ENCODE measurements at places on chromosomes 6 and 20.

GRCh38 chr20:44637042-44637441 lies 14.5 kb downstream of the ADA start:
- no peak for DNase-seq

DNA sequence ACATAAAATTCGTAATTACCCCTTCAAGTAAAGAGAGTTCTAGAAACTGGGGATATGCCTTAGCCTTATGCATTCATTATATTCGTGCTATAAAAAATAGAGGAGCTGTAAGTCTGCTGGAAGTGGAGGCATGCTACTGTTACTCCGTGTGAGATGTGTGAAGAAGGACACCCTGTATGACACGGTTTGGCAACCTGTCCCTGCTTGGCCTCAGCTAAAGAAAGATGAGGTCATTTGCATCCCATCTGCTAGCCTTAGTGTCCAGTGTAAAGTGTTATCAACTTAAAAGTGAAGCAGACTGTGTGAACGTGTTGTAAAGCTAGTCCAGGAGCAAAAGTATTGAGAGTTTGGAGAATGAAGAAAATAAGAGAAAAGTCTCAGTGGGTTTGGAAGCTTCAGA lies 135.1 kb upstream of the RAB32 start:
- no peak for DNase-seq

GRCh38 chr20:1414982-1415381 lies 22.1 kb upstream of the FKBP1A start:
- no peak for DNase-seq

GRCh38 chr6:63114610-63115211 lies 96.6 kb upstream of the FKBP1C start:
- no peak for DNase-seq

DNA sequence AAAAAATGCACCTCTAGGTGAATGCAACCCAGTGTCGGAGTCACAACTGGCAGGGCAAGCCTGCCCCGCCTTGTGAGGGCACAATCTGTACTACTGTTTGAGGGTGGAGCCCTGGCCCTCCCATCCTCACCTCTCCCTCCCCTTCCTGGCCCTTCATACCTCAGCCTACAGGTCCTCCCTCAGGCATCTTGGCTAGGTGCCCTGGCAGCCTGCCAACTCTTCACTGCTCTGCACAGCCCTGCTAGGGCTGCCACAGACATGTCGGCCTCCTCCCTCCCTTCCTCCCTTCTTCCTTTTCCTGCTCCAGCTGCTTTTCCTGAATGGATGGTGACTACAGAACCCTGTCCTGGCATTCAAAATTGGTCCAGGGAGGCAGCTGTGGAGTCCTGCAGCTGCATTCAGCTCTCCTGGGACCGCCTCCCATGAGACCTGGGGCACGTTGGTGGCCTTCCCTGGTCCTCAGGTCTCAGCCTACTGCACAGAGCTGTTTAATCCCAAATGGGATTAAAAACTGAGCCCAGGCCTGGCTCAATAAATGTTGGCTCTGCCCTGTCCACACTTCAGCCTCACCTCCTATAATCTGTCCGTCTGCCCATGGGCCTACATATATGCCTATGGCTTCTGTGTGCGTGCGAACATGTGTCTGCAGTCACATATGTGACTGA lies 52.7 kb downstream of the CDH22 start:
- peak; percentile 3 for DNase-seq

GRCh38 chr6:14826456-14826855 lies 419.4 kb upstream of the JARID2 start:
- no peak for DNase-seq

GRCh38 chr20:5000263-5001173 lies 792 bp downstream of the SLC23A2 start:
- peak; percentile 27 for DNase-seq

DNA sequence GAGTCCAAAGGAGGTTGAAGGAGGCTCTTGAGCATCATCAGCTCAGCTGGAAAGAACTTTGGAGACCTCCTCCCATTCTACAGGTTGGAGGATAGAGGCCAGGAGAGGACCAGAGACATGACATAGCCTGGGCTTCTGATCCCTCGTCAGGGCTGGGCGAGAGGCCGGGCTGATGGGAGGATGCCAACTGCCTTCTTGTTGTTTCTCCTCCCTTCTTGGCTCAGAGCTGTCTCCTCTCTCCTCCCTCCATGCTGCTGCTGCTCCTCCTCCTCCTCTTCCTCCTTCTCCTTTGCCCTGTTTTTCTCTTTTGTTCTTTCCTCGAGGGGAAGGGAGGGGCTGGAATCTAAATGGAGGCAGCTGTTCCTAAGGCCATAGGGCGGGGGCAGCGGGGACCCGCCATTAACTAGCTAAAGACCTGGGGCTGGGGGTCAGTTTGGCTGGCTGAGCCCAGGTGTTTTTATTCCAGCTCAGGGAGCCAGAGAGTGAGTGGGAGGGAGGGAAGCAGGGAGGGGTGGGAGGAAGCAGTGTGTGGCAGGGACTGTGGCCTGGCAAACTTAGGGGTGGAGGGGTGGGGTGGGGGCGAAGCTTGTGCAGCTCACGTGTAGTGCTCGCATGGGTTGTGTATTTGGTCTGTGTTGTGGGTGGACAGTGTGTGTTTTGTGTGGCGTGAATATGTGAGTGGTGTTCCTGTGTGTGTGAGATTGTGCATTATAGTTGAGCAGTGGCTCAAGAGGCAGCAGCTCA lies 84.8 kb downstream of the CD40 start:
- no peak for DNase-seq

- no peak for DNase-seq
These were observed 12.3 kb downstream of the PPIL1 start for GRCh38 chr6:36862164-36862847.

GRCh38 chr6:50655848-50656453 lies 57.4 kb upstream of the TFAP2D start:
- no peak for DNase-seq

DNA sequence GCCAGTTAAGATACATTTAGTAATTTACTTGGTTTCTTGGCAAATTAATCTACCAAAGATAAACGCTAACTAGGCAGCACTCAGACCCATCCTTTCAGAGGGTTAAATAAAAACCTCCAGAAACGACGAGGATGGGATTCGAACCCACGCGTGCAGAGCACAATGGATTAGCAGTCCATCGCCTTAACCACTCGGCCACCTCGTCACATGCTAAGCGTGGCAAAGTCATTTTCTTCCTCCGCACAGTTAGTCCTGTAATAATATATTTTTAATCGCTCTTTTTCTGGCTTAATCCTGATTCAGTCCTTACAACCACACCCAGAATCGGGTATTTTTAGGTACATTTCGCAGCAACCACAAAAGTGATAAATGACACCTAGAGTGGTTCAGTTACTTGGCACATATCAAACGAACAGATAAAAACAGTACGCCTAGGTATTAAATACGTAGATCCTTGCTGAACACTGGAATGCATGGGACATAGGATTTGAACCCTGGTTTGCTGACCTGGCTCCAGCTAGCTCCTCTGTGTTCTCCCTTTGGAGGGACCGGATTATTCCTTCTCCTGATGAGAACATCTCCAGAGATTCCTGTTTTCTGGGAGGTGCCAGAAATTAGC lies 71.6 kb downstream of the GPX5 start:
- peak; percentile 20 for DNase-seq

DNA sequence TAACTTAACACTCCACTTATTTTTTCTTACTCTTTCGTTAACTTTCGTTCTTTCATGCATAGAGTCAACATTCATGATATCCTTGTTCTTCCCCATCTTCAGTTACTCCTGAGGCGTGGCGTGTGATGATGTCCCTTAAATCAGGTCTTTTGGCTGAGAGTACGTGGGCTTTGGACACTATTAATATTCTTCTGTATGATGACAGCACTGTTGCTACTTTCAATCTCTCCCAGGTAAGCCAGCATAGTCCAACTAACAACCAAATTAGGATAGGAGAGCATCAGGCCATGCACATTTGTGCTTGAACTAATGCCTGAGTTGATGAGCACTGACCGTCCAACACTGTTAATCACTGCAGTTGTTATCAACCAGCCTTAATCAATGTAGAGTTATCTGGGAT lies 119.6 kb downstream of the TMEM242 start:
- no peak for DNase-seq

GRCh38 chr6:66126358-66126757 lies 419.3 kb upstream of the EYS start:
- DNase-seq = no peak

DNA sequence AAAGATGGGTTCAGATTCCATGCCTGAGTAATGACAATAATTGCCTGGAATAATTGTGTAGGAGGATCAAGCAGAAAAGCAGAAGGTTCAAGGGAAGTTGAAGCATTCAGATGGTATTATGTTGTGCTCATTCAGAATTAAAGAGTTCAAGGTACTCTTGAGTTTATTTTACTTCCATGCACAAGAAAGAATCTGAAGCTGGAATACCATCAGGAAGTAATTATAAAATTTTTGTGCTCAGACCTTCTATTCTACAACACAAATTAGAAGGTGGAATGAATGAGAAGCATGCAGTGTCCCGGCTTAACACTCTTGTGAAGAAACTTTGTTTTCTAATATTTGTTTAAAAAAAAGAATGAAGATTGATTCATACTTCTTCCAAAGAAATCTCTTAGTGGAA lies 139.4 kb upstream of the ENPP5 start:
- DNase-seq = no peak

DNA sequence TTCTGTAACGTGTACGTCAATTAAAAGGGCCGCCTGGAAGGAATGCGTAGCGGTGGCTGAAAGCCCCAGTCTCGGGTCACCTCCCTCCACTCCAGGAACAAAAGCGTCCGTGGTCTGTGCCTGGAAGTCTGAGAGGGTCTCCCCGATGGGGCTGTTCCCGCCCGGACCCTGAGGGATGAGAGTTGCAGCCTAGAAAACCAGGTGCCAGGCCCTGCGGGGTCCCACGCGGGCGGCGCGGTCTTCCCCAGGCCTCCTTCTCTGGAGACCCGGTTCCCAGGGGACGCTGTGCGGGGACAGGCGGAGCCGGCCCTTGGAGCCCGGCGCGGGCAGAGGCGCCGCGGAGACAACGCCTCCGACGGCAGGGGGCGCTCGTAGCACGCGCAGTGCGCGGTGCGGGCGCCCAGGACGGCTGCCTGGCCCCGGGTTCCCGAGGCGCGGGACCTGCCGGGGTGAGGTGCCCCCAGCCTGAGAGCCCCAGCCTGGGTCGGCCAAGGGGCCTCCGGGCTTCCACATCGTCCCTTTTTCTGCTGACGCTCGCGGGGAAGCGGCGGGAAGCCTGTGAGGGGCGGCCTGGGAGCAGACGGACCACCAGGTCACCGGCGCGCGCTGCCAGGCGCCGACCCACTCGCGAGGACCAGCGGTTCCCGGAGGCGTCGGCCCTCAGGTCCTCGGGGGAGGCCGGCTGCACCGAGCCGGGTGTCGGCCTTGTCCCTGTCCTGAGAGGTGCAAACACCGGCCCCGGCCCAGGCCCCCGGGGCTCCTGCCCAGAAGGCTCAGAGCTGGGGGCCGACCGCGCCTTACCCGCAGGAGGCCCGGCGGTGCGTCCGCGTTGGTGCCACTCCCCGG lies 5.3 kb upstream of the FOXC1 start:
- peak; percentile 38 for DNase-seq

GRCh38 chr20:17594443-17594842 lies 24.6 kb downstream of the DSTN start:
- DNase-seq = no peak

GRCh38 chr20:47360297-47361056 lies 4.0 kb upstream of the ZMYND8 start:
- DNase-seq = no peak

- DNase-seq = no peak
These were observed 19.0 kb downstream of the TOMM34 start for GRCh38 chr20:44941120-44941691.

DNA sequence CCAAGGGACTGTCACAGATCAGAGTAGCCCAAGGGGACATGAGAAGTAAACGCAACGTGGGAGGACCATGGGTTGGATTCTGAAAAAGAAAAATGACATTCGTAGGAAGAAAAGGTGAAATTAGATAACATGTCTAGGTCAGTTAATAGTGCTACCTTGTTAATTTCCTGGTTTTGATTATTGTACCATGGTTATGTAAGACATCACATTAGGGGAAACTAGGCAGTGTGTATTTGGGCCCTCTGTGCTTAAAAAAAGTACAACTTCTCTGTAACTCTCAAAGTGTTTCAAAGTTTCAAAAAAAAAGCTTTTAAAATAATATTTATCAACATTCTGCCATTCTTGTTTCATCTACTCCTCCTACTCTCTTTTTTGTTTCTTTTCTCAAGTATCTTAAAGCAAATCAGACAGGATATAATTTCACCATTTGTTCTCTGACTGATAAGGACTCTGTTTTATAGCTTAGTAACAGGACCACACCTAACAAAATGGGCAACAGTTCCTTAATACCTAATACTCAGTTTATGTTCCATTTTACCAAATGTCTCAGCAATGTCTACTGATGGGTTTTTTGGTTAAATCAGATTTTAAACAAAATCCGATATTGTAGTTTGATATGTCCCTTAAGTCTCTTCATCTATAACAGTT lies 97.1 kb upstream of the PLCB4 start:
- no peak for DNase-seq

DNA sequence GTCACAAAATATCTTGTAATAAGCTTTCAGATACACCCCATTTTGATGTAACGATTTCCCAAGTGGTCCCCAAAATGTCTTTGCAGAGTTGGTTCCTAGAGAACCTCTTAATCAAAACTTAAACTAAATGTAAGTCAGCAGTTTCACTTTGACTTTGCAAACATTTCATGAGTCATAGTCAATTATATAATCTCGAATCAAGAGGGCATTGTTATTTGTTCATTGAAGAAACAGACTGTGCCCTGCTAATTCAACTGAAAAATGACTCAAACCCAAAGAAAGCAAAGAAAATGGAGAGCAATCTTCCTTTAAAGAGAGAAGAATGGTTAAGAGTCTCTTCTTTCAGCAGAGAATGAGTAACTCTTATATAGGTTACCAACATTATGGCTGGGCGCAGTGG lies 58.3 kb downstream of the IPCEF1 start:
- DNase-seq = no peak

DNA sequence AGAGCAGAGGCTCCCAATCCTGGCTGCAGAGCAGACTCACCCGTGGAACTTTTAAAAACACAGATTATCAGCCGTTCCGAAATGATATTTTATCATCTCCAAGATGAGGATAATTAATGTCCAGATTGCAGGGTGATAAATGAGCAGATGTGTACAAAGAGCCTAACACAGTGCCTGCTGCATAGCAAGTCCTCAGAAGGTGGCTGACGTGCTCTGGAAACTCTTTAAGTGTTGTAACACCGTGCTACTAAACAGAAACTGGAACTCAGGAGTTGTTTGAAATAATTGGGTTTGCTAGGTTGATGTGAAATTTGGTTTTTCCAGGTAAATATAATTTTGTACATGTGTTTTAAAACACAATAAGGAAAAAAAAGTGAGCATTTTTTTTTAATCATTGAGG lies 118.0 kb downstream of the ARMC2 start:
- no peak for DNase-seq

DNA sequence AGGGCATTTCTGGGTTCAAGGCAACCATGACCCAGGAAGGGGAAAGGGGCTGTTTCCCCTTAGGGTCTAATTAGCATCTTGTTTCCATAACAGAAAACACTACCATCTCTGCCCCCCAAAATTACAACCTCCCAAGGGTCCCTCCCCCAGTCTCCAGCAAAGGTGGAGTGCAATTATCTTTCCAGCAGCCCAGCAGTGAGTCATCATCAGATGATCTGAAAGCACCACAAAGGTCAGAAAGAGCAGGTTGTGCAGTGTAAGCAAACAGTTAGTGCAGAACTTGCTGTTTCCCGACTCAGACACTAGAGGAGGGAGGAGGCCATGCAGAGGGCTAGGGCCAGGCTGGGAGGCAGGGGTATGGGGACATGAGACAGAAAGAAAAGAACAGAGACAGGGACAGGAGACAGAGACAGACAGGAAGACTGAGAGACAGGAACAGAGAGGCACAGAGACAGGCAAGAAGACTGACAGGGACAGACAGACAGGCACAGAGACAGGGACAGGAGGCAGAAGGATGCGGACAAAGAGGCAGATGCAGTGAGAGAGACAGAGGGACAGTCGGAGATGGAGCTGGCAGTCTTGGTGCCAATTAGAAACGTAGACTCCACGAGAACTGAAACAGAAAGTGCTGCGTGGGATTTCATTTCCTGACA lies 62.5 kb downstream of the PYGB start:
- DNase-seq = peak; percentile 55
